ENCODE measurements at places on chromosomes 2 and 18. TPM values are rescaled to one million over a fixed set of nuclear protein-coding genes. Genes with fewer than 3 reads are reported as not detected.

CTDSP1 gene
- total RNA-seq = 72.3 TPM

LMAN1 gene
- total RNA-seq = 142 TPM

ANKRD36C gene
- total RNA-seq = 104 TPM

AGXT gene
- total RNA-seq = not detected

POU3F3 gene
- under 0.01 TPM for total RNA-seq

ATP5F1A gene
- 759 TPM for total RNA-seq

PIK3C3 gene
- 59.2 TPM for total RNA-seq

SPHKAP gene
- not detected for total RNA-seq

NT5DC4 gene
- total RNA-seq = not detected

Data from vein endothelial cell (primary cell).